ENCODE measurements at places on chromosomes 1 and 21.

DNA sequence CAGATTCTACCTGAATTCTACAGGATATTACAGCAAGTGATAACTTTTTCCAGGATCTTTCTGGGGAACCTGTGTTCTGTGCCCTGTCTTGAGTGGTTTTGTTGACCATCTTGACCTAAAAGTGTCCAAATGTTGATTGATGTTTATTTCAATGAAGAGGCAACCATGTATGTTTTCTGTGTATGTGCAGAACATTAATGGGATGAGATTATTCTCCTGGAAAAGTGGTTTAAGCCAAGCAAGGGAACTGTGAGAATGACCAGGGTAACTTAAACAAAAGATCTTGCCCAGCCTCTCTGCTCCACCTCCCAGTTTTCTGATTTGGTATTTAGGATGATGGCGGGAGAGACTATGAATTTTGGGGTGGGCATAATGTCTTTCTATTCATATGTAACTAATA lies 1.0 kb upstream of the SAMD13 start:
- DNase-seq: no peak

DNA sequence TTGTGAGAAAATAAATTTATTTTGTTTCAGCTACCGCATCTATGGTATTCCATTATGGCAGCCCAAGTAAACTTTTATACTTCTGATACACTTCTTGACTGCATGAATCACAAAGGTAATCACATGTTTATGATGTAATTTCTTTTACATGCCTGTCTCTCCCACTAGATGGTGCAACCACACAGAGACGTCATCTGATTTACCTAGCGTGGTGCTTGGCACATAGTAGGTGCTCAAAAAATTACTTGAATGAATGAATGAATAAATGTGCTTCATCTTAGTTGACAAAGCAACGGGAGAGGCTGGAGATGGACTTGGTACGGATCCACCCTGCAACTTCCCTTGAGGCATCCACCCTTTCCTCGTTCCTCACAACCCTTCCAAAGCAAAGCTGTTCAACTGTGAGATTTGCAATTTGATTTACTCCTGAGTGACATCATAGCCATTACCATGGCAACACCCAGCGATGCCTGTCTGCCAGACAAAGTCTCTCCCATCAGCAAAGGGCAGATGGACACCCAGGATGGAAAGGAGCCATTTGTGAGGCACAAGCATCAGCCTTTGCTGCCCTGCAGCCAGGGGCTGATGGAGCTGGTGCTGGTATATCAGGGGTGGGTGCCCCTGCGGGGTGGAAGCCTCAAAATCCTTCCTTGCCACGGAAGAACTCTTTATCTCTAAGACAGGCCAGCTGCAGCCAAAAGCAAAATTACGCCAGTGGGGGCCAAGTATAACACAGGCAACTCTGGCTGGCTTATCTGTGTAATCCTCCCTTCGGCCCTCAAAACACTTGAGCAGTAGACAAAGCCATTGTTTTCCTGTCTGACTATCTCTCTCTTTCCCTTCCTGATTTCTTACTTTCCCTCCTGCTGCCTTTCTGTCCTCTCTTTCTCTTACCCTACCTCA lies 18.9 kb upstream of the VWA5B1 start:
- DNase-seq: no peak

DNA sequence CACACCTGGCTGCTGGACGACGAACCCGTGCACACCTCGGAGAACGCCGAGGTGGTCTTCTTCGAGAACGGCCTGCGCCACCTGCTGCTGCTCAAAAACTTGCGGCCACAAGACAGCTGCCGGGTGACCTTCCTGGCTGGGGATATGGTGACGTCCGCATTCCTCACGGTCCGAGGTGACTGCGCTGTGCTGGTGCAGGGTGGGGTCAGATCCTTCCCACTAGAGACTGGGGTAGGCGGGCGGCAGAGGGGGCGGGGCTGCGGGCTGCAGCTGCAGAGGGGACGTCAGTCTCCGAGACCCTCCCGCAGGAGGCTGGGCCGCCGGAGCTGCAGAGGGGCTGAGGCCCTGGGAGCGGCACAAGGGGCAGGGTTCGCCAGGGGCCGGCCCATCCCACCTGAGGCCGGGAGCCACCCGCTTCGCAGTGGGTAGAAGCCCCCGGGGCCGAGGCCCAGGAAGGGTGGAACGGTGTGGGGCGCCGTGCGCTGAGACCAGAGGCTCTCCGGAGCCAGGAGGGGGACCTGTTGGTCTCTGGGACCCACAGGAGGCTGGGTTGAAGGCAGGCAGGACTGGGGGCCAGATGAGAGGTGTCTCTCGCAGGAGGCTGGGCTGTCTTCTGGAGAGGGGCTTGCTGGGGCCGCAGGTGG lies 90.6 kb downstream of the TRIM11 start:
- DNase-seq: no peak

DNA sequence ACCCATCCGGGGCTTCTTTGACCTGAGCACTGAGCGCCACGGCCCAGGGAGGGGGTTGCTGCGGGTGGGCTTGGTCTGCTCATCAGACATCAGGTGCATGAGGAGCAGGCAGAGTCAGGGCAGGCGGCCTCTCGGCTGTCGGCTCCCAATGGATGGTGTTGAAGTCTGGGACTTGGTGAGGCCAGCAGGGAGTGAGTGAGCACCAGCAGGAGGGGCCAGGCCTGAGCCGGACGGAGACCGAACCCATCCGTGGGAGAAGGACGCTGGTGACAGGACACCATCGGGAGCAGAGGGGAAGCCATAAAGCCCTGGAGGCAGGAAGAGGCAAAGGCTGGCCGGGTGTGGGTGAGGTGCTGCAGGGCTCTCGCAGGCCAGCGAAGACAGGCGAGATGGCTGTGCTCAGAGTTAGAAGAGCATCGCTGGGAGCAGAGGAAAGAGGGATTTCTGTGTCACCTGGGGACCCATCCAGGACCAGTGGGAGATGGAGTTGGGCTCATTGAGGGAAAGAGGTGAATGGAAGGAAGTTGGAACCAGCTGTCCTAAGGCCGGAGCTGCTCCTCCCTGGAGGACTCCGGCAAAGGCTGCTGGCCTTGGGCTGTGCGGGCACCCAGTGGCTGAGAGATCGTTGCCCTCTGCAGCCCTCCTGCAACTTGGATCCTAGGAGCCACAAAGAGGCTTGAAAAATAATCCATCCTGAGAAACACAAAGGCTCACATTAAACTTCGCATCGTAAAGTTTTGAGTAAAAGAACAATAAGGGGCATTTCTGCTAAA lies 49.9 kb downstream of the PDE9A start:
- no peak for DNase-seq

DNA sequence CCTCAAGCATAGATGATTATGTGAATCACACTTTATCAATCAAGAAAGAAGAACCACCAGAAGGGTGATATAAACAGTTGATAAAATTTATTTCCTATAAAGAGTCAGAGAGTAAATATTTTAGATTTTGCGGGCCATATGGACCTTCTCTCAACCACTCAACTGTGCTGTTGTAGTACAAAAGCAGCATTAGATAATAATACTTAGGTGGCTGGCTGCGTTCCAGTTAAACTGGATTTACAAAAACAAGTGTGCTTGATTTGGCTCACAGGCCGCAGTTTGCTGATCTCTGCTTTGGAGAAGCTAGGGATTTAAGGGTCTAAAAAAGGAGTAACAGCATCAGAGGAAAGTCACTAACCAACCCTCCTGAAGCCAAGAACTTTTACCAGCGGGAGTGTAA lies 1406.0 kb downstream of the KCNT2 start:
- no peak for DNase-seq

DNA sequence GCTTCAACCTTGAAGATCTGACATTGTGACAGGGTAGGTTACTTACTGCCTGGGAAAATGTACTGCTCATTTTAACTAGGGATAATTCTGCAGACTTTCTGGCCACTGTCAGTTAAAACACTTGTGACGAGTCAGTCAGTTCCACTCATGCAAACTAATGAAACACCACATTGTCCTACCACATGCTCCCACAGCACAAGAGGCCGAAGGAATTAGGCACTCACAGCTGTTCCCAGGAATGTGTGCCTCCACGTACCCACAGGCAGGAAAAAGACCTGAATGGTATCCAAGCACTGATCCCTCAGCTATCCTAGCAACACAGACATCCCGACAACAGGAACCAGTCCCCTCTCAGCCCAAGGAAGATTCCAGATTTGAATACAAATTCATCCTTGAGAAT lies 12.3 kb downstream of the BCAR3 start:
- no peak for DNase-seq

GRCh38 chr1:81192647-81193642 lies 607.8 kb upstream of the ADGRL2 start:
- DNase-seq: no peak

DNA sequence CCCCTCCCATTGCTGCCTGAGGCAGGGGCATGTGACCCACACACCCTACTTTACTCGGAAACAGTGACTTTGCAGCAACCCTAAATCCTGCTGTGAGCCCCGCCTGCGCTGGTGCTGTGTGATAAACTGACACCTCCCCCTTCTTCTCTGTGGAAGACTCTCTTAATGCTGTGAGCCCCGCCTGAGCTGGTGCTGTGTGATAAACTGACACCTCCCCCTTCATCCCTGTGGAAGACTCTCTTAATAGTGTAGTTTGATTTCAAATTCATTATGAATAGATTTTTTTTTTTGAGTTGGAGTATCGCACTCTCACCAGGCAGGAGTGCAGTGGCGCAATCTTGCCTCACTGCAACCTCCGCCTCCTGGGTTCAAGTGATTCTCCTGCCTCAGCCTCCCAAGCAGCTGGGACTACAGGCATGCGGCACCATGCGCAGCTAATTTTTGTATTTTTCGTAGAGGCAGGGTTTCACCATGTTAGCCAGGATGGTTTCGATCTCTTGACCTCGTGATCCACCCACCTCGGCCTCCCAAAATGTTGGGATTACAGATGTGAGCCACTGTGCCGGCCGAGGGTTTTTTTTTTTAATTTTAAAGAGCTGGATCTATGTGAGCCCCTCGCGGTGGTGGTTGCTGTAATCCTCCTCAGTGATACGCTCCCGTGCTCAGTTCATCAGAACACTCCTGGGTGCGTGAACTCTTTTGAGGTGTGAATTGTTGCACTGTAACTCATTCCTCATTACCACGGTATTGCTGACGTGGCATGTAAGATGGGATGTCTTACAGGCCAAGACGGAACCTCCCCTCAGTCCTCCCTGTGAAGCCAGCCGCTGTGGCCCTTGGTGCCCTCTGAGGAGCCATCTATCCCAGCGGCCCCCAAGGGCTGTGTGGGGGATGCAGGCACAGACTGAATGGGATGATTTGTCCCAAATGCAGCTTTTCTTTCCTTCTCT lies 60.3 kb downstream of the GALNT2 start:
- DNase-seq: no peak

DNA sequence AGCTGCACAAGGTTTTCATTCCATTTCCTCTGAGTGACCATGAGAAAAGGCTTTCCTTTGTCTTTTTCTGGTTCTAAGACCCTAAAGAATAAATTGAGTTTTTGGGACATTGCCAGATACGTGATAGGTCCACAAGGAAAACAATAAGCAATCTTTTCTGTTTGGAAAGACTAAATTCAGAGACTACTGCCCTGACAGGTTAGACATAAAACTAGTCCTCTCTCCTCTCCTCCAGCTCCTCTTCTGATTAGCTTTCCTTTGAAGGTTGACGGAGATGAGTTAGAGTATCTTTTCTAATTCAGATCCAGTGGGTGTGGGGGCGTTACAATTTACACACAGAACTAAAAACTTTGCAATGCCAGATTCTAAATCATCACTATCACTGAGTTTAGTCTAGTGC lies 57.8 kb upstream of the C1orf53 start:
- no peak for DNase-seq

GRCh38 chr1:27099587-27100334 lies 55.2 kb downstream of the SLC9A1 start:
- DNase-seq: no peak

GRCh38 chr1:39462074-39462473 lies 29.4 kb upstream of the BMP8A start:
- no peak for DNase-seq

DNA sequence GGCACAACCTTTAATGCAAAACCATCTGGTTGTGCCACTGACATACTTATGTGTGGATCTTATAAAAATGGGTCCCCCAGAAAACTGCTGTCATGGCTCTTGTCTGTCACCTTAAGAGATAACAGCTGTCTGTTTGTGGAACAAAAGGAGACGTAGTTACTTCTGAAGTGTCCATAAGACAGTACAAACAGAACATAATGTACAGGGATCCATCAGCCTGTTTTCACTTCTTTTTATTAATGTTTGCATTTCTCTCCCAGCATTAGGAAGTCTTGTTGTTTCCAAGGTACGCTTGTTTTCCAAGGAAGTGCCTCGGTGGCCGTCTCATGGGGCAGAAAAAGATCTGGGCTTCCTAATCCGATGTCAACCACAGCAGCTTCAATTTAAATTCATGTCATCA lies 11.2 kb upstream of the ST6GALNAC5 start:
- DNase-seq: no peak

GRCh38 chr1:19765623-19766022 lies 34.1 kb downstream of the TMCO4 start:
- no peak for DNase-seq

DNA sequence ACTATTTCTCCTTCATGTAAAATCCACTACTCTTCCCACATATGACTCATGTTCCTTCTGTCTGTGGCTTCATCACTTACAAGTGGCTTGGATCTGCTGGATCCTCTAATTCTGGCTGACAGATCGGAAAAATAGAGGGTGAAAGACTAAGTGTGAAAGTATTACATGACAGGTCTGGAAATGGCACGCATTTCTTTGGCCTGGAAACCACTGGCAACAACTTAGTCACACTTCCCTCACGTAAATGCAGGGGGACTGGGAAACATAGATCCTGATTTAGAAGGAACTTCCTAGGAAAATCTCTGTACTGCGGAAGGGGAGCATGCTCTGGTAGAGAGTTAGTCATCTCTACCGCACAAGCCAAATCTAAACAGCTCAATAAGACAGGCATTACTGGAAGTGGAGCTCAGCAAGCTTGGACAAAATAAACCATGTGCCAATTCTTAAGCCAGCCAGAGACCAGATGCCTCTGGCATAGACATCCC lies 305.4 kb upstream of the PTBP2 start:
- DNase-seq: no peak

DNA sequence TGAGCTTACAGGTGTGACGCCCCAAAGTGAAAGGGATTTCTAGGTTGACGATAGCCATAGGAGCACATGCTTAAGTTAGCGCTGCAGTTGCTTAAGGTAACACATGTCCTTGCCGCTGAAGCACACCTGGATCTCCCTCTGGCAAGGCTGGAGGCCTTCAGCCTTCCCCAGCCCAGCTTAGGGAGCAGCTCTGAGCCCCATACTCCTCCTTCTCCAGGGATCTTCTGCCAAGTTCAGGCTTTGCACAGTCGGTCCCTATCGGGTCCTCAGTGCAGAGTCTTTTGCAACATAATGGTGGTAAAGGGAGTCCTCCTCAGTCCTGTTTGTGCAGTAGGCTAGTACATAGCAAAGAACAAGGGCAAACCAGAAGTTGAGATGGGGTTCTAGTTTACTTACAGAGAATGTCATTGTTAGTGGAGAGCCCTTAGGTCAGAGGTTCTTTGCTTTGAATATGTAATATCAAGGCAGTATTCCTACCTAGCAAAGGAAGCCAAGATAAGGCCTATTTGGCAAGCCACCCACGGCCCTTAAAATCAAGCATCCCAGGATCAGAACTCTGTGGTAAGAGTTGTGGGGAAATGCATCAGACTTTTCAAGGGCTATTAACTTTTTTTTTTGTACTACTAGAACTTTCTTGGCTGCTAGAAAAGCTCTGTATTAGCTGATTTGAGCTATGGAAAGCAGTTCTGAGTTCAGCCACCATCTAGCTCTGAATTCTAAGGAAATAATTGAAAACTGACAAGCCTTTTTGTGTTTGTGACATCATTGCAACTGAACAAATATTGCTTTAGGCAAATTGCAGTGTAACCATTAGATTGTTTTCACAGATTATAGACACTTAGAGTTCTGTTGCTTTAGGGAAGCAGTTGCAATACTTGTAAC lies 1.4 kb downstream of the EVA1C start:
- no peak for DNase-seq
